Progenitor cell of endocrine pancreas (in vitro differentiated cells): ENCODE measurements at places on chromosomes 12 and 14. TPM values are rescaled to one million over a fixed set of nuclear protein-coding genes. Genes with fewer than 3 reads are reported as not detected.

The GLI1 gene
- 0.89 and 0.91 TPM in 2 replicates for total RNA-seq

DNA sequence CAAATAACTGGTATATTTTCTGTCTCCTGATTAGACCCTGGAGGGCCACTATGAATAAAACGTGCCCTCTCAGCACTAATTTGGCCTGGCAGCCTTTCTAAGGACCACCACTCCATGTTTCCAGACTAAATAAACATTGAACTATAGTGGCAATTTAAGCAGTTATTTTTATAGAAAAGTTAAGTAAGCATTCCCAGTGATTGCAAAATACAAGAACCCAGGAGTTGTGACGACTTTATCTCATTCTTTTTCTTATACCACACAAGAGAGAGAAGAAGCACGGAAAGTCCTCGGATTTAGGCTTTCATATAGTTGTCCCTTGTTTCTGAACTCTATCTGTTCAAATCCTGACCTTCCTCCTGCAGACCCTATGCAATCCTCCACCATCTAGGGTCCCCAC, 23.1 kb upstream of the STRAP start:
- H3K36me3 ChIP-seq: no peaks in the 10 kb centered on the region
- no peak overlapping the region for H3K27ac ChIP-seq

- H3K36me3 ChIP-seq: no peaks in the 10 kb centered on the region
- H3K27me3 ChIP-seq: peaks cover 7% of the 10 kb centered on the region
- H3K27ac ChIP-seq: no peak overlapping the region
- no peak overlapping the region for H3K4me3 ChIP-seq
Observed at GRCh38 chr12:115763982-115764621, 513.4 kb downstream of the MED13L start.

DNA sequence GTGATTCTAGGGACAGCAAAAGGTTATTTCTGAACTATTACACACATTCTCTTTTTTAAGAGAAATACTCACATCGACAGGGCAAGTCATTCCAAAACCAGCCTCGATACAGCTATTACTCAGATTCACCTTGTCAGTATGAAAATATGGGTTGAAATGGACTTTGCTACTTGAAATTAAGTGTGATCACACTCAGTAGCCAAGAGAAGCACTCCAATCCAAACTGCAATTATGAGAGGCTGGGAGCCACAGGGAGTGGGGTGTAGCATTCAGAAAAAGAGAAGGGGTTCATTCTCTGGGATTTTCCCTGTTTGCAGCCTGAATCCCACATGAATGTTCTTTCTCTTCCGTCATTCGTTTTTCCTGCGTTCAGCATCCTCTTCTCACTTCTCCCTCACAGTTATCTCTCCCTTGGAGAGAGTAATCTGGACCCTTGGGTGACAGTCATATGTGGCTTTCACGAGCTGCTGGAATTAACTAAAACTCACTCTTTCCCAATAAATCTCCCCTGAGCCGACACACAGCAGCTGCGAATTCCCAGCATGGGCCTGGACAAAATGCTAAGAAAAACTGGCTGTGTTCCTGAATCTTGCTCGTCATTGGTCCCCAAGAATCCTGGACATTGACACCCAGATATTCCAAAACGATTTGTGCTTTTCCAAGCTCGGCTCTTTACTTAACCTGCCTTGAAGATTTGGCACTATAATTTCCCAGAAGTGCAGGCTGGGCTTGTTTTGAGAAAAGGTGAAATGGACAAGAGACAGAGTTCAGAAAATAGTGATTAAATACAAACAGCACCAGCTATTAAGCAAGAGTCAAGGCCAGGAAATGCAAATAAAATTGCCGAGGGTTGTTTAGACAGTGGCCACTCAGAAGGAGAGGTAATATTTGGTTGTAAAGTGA, 199.5 kb upstream of the PLEKHG7 start:
- DNase-seq: no peak
- H3K36me3 ChIP-seq: no peaks in the 10 kb centered on the region
- no peaks in the 10 kb centered on the region for H3K27me3 ChIP-seq
- peaks cover 45% of the 10 kb centered on the region for H3K4me1 ChIP-seq
- no peak overlapping the region for H3K4me3 ChIP-seq

The REM2 gene
- total RNA-seq: 10.0 and 11.3 TPM in 2 replicates
